ENCODE measurements at places on chromosomes 5 and 9.

DNA sequence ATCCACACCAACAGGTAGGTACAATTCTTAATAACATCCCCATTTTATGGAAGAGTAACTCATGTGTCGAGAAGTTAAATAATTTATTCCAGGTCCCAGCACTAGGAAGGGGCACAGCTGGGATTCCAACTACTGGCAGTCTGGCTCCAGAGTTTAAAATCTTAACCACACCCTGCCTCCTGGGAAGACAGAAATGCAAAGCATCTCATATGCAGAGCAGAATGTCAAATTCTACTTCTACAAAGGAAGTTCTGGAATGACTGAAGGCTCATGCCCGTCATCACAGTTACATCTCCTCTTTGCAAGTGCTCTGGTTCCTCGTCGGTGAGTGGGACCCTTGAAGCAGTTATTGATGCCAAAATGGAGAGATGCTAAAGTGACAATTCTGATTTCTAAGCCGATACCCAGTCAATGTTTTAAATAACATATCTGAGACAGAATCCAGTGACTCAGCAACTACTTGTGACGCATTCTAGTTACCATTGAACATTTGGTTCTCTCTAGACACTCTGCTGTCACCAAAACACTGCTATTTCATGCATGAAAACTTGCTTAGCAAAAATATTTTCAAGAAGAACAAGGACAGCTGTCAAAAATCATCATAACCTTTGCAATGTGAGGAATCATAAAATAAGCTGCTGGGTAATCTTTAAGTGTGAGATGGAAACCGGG lies 412.7 kb downstream of the CTNND2 start:
- no peak for DNase-seq

- DNase-seq, result no peak
Measured at GRCh38 chr5:164498438-164498837, 993.0 kb downstream of the MAT2B start.

- DNase-seq, result no peak
Measured at GRCh38 chr5:138515556-138516245, 27.3 kb downstream of the ETF1 start.

DNA sequence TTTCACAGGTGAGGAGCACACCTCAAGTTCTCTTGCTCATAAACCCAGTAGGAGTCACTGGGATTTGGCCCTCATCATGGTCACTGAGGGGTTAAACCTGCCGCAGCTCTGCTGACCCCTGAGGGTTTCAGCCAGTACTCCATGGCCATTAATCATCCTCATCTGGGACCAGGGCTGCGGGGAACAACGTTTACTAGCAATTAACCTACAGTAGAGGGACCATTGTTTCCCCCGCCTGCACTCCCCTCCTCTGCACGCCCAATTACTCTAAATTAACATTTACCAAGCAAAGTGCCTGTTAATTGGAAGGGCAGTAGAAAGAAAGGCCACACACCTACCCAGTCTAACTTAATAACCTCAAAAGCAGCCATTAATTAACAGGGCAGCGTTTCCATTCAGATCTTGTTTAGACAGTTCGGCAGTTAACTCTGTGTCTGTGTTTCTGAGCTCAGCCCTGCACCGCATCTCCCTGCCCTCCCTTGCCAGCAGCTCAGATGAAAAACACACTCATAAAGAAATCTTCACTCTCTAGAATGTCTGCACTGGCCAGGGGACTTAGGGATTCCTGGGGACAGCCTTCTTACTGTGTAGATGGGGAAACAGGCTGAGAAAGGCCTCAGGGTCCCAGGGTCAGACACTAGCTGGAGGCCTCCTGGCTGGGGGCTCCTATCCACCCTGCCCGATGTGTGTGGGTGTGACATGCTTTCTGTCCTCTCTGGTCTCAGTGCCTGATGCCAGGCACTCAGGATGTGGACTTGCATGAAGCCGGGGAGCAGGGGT lies 51.6 kb downstream of the ALG2 start:
- DNase-seq, result no peak

- no peak for DNase-seq
Measured at GRCh38 chr5:98490348-98490747, 283.1 kb upstream of the RGMB start.

DNA sequence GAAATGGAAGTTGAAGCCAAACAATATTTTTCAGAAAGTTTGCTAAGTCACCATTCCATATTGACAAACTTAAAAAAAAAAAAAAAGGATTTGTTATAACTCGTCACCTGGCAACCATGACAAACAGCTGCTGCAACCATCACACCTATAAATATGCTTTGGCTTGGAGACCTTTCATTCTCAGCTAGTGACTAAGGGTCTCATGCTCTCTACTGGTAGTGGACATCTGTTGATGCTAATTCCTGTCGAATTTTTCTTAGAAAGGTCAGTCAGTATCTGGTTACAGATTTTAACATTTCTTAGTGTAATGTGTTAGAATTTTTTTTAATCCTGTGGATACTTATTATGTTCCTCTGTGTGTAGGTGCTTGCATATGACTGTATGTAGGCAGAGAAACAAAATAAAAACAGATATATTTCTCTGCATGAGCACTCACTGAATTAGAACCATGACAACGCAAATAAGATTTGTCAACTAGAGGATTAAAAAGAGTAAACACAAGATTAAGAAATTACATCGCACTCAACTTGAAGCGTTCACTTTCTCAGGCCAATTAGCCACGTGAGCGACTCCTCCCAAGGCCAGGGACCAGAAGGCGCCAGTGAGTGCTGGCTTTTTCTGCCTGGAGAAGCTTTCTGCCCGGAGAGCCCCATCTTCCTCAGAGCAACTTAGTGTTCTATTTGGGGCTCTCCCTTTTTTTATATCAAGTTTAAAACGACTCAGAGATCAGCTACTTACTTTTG lies 27.0 kb upstream of the ZNF622 start:
- no peak for DNase-seq

DNA sequence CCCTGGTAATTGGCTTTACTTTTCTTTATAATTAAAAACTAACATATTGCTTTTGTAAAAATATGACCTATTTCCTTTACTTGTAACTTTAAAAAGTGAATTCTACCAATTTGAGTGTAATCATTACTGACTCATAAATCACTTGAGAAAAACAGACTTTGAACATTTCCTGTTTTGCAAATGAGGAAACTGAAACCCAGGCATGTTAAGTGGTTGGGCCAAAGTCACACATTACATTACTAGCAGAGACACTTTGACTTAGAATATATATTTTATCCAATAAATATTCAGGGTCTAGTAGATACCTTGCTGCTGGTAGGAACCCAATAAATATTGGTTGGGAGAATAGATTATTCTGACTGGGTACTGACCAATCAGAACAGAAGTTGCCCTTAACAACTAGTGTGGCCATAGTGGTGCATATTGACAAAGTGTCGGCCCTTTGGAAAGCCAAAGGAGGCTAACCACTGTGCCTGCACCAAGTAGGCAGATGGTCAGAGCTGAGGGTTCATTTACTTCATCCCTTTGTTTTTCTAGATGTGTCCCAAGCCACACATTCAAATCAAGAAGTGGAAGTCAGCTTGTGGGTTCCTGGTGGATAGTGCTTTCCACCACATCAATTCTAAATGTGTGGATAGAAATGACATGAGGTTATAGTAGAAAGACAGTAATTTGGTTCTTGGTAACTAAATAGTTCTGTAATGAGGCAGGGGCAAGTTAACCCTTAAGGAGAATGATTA lies 365.1 kb upstream of the RIOK2 start:
- no peak for DNase-seq

GRCh38 chr5:100768221-100768620 lies 134.9 kb downstream of the ST8SIA4 start:
- no peak for DNase-seq

DNA sequence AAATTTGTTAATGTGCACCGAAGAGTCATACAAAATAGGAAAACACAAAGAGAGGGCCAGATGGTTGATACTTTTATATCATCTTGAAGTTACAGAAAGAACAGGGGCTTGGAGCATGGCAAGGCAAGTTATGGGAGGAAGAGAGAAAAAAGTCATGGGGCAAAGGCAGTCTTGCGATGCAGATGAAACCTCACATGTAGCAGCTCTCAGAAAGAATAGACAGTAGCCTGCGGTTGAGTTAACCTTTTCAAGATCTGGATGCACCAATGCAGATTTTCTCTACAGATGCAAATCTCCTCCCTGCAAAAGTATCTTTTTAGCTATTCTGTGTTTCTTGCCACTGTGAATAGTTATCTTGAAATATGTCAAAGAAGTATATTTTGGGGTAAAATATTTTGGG lies 243.9 kb downstream of the TMEM167A start:
- DNase-seq, result no peak

GRCh38 chr5:149552553-149553160 lies 1.4 kb upstream of the CSNK1A1 start:
- no peak for DNase-seq

DNA sequence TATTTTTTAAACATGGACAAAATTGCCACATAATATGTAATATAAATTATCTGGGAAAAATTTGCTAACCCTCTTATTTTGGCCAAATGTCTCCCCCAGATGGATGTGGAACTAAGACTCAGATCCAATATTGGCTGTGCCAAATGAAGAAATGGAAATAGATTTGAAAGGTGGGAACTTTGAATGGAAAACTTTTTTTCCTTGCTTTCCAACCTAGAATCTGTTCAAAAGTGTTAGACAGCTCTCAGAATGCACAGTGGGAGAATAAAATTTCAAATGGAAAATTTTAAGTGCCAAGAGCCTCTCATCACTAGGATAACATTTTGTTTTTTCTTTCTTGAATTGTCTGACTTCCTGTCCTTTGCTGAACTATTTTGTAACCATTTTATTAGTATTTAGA lies 142.6 kb upstream of the GAS1 start:
- DNase-seq, result no peak

DNA sequence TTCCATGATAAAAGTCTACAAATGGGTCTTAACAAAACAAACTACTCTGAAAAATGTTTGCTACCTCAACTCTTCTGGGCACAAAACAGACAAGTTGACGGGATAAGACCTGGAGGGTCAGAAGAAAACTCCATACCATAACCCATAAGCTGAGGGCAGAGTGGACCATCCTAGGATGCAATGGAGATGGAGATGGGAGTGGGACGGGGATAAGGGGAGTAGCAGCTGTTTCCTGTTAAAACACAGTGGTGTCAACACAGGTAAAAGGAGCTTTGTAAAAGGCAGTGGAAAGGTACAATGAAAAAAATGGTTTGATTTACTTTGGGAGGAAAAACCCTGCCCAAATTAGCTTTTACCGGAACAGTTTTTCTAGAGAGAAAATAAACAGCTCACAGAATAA lies 41.6 kb downstream of the CEMIP2 start:
- no peak for DNase-seq
